ENCODE measurements at places on chromosomes 6 and 20.

DNA sequence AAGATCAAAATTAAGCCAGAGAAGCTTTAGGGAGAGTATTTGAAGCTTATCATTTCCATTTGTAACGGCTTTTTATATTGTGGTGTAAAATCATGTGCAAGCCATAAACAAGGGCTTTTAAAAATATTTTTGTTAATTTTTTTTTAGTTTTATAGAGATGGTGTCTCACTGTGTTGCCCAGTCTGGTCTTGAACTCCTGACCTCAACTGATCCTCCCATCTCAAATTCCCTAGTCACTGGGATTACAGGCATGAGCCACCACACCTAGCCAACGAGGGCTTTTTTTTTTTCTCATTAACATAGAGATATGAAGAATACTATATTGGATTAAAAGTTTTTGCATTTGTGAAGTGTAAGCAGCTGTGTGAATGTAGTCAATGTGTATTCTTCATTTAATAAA, 29.1 kb downstream of the CDKAL1 start:
- no peak for DNase-seq

- no peak for DNase-seq
Observed at GRCh38 chr6:65908065-65908464, 201.0 kb upstream of the EYS start.

GRCh38 chr6:42890311-42891198, 11.1 kb downstream of the RPL7L1 start:
- peak; percentile 91 for DNase-seq

DNA sequence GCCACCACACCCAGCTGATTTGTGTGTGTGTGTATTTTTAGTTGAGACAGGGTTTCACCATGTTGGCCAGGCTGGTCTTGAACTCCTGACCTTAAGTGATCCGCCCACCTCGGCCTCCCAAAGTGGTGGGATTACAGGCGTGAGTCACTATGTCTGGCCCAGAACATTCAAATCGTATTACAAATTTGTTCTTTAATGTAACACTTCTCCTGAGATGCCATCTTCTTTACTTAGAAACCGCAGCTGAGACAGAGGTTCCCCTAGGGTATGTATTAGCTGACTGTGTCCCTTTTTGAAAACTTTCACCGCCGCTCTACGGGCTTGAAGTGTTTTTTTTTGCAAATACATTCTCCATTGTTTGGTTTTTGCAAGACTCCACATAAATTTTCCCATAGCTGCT, 62.6 kb downstream of the TOX2 start:
- no peak for DNase-seq

DNA sequence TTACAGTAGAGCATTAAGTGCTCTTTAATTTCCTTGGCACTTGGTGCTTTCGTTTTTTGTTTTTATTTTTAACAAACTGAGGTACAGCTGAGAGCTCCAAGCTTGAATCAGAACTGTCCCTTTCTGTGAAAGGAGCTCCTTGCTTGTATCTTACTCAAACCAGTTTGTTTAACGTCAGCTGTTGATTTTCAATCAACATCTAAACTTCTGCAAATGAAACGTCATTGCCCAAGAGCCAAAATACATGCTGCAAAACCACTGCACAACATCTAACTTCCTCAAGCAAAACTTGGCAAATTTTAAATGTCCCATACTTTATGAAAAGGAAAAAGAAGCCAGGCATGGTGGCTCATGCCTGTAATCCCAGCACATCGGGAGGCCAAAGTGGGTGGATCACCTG, 15.2 kb downstream of the VNN2 start:
- DNase-seq, result no peak

DNA sequence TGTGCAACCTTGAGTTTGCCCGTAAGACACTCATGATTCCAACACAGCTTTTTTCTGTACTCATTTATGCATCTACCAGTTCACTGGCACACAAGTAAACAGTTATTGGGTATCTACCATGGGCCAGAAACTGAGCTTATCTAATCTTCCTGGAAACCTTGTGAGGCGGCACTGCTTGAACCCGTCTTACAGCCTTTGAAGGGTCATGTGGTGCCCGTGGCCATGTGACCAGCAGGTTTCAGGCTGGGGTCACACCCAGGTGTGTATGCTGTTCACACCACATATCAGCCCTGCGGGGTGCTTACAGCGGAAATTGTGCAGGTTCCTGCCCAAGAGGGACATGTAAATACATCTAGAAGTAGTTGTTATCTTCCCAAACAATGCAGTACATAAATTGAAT, 6.1 kb downstream of the THBD start:
- DNase-seq, result no peak

DNA sequence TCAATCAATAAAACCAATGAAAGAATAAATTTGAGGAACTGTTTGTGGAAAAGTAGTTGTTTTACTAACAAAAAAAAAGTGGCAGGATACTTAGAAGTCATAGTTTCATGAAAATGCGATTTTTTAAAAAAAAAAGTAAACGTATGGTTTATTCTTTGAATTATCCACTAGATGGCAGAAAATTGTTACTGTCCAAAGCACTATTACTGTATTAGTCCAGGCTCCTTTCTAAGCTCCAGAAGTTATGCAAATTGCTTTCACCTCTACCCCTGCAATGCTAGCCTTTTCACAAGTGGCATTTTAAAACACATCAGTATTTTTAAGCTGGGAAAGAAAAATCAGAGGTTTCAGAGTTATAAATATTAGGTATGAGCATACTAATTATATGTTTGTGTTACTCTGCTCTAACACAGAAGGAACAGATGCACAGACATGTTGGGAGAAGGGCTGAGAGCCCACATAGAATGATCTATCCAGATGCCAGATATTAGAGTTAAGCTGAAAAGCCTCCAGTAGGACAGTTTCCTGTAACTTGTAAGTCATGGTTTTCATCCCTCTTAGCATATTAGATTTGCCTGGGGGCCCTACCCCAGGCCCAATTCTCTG, 63.9 kb downstream of the FHL5 start:
- DNase-seq, result no peak

- DNase-seq, result no peak
Observed at GRCh38 chr20:24589815-24590177, 120.4 kb downstream of the SYNDIG1 start.

- DNase-seq, result no peak
Observed at GRCh38 chr20:32153156-32153665, 43.7 kb downstream of the TM9SF4 start.

DNA sequence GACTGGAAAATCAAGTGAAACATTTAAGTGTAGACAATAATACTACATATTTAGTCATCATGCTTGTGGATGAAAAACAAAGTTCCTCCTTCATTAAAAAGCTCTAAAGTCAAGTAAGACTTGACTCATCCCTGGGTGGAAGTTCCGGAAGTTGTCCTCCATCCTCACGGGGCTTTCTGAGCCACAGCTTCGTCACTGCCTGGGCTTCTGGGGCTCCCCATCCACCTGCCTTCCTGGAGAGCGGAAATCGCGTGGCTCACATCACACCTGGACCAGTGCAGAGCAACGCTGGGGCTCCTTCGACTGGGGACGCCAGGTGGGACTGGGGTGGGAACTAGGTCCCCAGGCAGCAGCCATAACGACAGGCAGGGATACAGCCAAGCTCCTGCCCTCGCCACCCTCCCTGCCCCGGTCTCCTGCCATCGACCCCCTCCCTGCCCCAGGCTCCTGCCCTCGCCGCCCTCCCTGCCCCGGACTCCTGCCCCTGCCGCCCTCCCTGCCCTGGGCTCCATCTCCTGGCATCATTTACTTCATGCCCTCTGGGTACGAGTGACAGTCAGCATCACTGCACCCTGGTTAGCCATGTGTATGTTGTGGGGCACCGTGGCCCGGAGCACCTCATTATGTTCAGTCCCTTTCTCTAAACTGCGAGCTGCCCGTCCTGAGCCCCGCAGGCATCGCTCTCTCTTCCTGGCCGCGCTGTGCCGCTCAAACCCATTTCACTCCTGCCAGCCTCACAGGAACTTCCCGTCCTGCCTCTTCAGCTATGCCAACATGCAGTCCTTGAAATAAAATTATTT, 12.9 kb downstream of the THBS2 start:
- DNase-seq, result no peak

- DNase-seq, result no peak
Observed at GRCh38 chr6:98230250-98230649, 604.1 kb upstream of the POU3F2 start.

DNA sequence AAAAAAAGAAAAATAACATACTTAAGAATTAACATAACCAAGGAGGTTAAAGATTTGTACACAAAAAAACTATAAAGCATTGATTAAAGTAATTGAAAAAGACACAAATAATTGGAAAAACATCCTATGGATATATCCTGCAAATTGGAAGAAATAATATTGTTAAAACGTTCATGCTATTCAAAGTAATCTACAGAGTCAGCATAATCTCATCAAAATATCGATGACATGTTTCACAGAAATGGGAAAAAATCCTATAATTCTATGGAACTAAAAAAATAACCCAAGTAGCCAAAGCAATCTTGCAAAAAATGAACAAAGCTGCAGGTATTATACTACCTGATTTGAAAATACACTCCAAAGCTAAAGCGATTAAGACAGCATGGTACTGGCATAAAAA, 23.3 kb downstream of the OR5V1 start:
- DNase-seq, result no peak

GRCh38 chr6:24564081-24564480, 69.3 kb downstream of the ALDH5A1 start:
- DNase-seq, result no peak

- DNase-seq, result no peak
Observed at GRCh38 chr6:92892626-92893170, 526.7 kb downstream of the EPHA7 start.

GRCh38 chr20:53613748-53614147, 20.1 kb upstream of the ZNF217 start:
- no peak for DNase-seq

DNA sequence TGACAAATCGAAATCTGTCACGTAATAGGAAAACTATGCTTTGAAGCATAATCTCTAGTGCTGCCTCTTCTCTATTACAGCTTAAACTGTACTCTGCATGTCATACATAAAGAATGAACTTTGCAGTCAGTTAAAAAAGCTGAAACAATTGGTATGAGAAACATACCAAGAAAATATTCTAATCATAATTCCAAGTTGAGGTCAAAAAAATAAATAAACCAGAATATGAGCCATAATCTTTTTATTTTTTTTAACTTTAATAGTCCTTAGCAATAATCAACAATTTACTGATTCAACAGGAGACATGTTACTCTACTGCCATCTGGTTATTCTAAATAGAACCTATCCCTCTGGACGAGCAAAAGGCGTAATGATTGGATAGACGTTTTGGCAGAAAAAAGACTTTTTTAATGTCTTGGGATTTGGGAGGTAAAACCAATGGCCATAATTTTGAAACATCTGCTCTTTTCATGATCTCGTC, 224.4 kb upstream of the FLRT3 start:
- DNase-seq, result no peak

GRCh38 chr20:8621001-8621400, 447.9 kb upstream of the PLCB4 start:
- DNase-seq, result no peak

GRCh38 chr6:108803982-108804490, 44.2 kb upstream of the ARMC2 start:
- no peak for DNase-seq

DNA sequence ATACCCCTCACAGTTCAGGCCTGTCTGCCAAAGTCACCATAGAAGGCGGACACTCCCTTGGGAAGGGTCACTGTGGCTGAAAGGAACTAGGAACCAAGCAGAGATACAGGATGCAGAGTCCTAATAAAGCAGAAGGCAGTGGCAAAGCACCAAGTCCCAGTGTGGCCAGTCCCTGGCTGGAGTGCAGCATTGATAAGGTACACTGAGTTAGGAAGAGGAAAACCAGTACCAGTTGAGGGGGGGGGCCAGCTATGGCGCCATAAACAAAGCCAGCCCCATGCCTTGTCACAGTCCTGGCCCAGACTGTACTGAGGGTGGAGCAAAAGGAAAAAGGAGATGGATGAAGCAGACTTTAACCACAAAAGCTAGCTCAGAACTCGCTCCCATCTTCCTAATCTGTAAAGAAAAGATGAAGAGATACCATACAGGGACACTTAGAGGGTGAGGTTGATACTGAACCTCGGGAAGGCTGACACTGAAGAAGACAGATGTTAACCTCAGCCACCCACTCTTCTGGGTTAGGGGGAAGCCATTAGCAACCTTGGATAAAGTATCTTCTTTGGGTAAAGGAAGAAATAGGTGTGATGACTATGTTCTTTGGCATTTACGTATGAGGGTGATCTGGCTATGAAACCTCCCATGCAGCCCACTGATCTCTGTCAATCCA, 7.8 kb downstream of the ABHD12 start:
- no peak for DNase-seq

- no peak for DNase-seq
Observed at GRCh38 chr20:63084563-63084927, 77.8 kb upstream of the BHLHE23 start.

- no peak for DNase-seq
Observed at GRCh38 chr20:53524589-53525312, 68.9 kb downstream of the ZNF217 start.

DNA sequence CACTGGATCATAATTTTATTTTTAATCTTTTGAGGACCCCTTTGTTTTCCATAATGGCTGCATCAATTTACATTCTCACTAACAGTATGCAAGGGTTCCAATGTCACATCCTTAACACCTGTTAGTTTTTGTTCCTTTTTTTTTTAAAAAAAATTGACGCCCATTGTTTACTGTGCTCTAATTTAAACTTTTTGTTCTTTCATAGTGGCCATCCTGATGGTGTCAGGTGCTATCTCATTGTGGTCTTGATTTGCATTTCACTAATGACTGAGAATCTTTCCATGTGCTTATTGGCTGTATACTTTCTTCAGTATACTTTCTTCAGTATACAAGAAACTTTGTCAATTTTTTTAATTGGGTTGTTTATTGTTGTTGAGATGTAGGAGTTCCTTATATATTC, 347.0 kb downstream of the RNGTT start:
- DNase-seq, result no peak

DNA sequence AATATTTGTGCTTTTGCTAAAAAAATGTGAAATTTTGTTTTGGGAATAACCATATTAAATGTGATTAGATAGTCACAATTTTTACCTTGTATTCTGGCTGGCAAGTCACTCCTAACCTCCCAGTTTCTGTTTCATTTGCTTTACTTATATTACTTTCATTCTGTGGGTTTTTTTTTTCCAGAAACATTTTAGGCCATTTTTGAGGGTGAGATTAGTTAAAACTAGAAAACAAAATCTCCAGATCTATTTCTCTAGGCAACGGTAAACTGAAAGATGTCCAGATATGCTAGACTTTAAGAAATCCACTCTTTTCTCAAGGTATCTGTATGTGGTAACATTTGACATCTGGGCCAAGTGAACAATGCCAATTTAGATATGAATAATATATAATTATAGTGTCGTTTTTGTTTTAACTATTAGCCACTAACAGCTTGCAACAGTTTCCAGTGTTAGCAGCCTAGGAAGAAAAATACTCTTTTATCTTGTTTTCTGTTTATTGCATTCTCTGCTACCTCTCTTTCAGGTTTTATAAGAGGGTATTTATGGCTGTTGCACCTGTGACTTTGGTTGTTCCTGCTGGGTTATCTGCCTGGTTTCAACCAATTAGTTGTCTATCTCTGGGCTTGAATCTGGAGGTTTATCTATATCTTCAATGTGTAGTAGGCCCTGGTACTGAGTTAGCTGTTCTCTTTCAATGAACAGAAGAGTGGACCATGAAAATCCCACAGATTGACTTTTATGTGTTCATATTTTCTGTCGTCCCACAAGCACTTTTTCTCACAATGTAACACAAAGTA, 260.9 kb downstream of the NKAIN2 start:
- no peak for DNase-seq
